SHP77 (cell line): ENCODE measurements at places on chromosomes 7 and 10.

GRCh38 chr10:71263376-71263775, 51.0 kb downstream of the UNC5B start:
- no peak for DNase-seq

DNA sequence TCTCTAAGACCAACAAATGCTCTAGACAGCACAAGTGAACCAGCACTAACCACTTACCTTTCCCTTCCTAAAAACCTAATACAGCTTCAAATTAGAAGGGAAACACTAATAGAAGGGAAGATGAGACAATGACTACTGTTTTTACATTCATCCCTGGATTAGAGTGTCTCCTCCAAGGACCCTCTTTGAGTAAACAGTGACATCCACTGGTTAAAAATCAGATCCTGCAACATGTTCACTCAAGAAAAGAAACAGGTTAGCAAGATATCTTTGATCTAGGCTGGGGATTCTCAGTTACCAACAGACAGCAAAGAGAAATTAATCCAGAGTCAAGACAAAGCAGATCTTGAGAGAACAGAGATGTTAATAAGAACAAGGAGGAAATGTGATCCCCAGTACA, 177.7 kb upstream of the GHITM start:
- DNase-seq, result no peak

GRCh38 chr10:31792745-31793144, 135.9 kb downstream of the ARHGAP12 start:
- no peak for DNase-seq

- DNase-seq, result no peak
Observed at GRCh38 chr10:127886371-127887051, 6.2 kb downstream of the CLRN3 start.

DNA sequence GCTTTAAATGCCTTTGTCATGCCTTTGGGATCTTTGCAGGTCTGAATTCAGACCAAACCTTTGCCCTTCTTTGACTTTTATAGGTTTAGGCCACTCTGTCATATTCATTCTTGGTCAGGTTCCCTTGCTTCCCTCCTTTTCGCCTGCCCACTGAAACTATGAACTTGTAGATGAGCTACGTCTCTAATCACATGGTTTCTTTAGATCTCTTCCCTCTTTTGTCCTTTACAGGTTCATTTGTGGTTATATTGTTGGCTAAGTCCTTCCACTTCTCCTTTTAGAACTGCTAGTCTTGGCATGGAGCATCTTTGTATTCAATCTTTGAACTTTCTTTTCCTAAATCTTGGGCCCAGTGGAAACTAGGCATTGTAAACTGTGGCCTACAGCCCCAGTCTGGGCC, 104.0 kb upstream of the ZEB1 start:
- DNase-seq, result no peak

DNA sequence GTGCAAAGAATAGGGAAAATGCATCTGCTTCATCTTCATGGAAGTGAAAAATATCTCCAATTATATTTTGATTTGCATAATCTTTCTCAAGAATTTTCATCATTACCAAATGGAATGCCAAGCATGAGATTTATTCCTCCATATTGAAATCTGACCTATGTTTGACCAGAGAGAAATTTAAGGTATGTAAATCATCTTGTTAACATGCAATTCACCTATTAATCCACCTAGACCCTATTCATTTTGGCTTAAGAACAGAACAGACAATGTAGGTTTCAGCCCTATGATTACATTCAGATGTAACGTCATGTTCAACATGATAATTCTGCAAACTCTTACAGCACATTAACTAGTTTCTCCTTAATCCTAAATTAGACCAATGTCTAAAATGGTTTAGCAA, 30.8 kb upstream of the TMEM140 start:
- no peak for DNase-seq
